ENCODE measurements at places on chromosomes 12 and 14.

DNA sequence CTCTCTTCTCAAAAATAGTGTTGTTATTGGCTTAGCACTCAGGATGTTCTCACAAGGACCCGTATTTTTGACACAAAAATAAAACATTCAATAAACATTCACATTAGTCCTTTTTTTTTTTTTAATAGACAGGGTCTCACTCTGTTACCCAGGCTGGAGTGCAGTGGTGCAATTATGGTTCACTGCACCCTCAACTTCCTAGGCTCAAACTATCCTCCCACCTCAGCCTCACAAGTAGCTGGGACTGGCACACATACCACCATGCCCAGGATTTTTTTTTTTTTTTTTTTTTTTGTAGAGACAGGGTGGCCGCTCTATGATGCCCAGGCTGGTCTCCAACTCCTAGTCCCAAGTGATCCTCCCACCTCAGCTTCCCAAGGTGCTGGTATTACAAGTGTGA is 27.0 kb downstream of the PPP1R13B start:
- DNase-seq: no peak

DNA sequence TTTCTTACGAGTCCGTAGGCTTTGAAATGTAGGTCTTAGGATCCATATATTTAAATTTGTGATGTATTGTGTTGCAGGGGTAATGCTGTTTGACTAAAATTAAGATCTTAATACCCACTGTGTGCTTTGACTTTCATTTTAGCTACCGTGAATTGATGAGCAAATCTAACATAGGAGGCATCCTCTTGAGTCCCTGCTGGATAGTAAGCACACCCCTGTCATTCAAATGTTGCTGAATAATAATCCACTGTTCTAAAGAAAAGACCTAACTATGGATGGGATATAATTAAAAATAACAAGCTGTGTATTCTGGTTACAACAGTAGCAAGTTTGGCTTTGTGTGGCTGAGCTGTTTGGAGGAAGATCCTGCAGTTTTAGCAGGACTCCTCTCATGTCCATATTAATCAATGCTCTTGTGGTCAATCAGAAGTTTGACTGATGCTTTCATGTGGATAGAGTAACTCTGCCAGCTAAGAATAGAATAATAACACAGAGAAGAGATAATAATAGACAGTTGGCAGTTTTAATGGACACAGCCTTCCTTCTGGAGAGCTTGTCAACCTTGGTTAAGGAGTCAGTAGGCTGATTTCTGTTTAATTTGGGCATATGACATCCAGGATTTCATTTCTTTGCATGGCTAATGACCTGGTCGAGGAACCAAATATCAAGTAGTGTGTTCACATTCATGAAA is 148.1 kb upstream of the MIS18BP1 start:
- DNase-seq: no peak

- DNase-seq: peak; percentile 11
Observed at GRCh38 chr14:24426912-24427536, 2.4 kb downstream of the CBLN3 start.

- no peak for DNase-seq
Observed at GRCh38 chr14:55327179-55327578, 56.0 kb downstream of the FBXO34 start.

DNA sequence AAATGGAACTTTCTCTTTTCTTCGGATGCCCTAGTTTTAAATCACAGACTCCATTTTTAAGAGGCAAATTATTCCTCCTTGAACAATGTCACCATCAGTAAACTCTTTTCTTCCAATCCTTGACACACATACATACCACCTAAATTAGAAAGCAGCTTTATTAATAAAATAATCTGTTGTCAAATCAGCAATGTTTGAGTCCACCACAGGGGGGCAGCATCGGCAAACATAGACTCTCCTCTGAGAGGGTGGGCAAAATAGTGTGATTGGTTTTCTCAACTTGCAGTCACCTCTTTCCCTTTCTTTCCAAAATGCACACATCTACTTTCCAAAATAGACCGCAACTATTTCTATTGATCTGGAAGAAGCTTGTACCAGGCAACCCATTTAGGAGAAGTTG is 438.4 kb upstream of the OR4E1 start:
- DNase-seq: peak; percentile 50

GRCh38 chr12:132886529-132887477 is 602 bp downstream of the CHFR start:
- DNase-seq: no peak

GRCh38 chr14:99972748-99973466 is 92.3 kb upstream of the EVL start:
- DNase-seq: no peak

GRCh38 chr12:46209914-46210872 is 58.6 kb downstream of the SLC38A1 start:
- peak; percentile 82 for DNase-seq

GRCh38 chr12:120490833-120491512 is 4.9 kb upstream of the DYNLL1 start:
- DNase-seq: no peak

DNA sequence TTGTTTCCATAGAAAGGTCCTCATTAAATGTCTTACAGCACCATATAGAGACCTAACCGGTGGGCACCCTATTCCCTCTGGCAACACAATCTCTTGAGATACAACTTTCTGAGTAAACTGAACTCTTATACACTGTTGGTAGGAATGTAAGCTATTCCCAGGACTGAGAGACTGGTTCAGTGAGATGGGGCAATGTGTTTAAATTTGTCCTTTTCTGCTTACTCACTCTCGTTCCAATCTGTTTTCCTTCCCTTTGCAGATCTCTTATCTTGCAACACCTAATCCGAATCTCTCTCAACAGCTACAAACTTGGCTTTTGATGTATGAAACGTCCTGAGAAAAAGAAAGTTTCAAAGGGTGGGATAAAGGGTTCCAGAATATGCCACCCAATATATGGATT is 26.1 kb upstream of the ETV6 start:
- DNase-seq: no peak

DNA sequence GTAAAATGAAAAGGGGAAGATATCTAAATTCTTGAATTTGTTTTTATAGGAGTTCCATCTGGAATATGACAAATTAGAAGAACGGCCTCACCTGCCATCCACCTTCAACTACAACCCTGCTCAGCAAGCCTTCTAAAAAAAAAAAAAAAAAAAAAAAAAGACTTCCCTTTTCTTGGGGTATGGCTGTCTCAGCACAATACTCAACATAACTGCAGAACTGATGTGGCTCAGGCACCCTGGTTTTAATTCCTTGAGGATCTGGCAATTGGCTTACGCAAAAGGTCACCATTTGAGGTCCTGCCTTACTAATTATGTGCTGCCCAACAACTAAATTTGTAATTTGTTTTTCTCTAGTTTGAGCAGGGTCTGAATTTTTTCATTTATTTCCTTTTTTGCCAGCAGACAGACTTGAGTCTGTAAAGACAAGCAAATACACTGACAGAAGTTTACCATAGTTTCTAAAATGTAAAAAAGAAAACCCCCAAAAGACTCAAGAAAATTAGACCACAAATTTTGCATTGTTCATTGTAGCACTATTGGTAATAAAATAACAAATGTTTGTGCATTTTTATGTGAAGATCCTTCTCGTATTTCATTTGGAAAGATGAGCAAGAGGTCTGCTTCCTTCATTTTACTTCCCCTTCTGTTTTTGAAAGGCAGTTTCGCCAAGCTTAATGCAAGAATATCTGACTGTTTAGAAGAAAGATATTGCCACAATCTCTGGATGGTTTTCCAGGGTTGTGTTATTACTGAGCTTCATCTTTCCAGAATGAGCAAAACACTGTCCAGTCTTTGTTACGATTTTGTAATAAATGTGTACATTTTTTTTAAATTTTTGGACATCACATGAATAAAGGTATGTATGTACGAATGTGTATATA is 12.1 kb upstream of the KCNMB4 start:
- DNase-seq: no peak

DNA sequence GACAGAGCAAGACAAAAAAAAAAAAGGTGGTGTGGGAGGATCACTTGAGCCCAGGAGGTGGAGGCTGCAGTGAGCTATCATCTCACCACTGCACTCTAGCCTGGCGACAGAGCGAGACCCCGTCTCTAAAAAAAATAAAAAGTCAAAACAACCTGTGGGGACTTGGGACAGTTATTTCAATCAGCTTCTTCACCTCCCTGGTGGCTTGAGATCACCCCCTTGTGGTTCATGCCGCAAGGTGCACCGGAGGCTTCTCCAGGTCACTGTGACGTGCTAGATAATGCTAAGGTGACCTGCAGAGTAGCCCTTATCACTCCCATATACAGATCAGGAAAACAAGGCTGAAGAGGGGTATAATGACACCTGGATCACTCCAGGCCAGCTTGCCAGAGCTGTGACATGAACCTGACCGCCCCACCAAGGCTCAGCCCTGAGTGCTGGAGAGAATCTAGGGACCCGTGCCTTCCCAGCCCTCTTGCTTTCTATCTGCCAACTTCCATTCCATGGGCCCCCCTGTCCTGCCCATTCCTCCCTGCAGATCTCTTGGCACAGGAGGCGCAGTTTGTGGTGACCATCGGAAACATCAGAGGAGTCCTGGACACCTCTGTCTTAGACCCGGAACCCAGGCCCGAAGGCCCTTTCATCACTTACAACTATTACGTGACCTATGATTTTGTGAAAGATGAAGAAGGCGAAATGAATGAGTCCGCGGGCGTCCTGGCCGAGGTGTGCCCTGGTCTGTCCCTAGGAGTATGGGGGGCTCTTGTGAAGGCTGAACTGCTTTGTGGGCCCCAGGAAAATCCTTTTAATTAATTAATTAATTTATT is 8.1 kb downstream of the LRRC43 start:
- DNase-seq: peak; percentile 85

DNA sequence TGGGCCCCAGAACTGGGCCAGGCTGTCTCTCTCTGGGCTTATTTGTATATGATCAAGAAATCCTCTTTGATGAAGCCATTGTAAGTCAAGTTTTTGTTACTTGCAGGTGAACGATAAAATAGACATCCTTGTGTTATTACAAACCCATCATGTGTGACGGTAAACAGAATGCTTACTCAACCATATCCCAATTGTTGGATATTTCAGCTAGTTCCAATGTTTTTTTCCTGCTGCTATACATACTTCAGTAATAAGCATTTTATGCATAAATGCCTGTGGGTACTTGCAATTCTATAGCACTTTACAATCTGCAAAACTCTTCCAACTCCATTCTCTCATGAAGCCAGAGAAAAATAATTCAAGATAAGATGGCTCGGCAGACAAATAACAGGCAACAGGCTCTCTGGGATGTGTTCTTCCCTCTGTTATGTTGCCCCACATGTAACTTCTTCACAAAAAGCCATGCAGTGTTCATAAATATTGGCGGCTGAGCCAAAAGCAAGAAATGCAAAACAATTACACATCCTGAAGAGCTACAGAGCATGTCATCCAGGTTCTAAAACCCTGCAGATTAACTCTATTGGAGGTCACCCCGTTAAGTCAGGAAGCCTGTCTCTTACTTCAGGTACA is 69.5 kb downstream of the CLMN start:
- DNase-seq: no peak

- DNase-seq: no peak
Observed at GRCh38 chr12:85152311-85152729, 116.2 kb downstream of the LRRIQ1 start.

- peak; percentile 92 for DNase-seq
Observed at GRCh38 chr12:31896514-31897039, 62.6 kb upstream of the RESF1 start.

- no peak for DNase-seq
Observed at GRCh38 chr12:124898923-124899294, 15.5 kb downstream of the UBC start.

- no peak for DNase-seq
Observed at GRCh38 chr12:62168411-62168810, 91.8 kb upstream of the USP15 start.

- no peak for DNase-seq
Observed at GRCh38 chr14:99579903-99580571, 24.0 kb downstream of the CCDC85C start.

DNA sequence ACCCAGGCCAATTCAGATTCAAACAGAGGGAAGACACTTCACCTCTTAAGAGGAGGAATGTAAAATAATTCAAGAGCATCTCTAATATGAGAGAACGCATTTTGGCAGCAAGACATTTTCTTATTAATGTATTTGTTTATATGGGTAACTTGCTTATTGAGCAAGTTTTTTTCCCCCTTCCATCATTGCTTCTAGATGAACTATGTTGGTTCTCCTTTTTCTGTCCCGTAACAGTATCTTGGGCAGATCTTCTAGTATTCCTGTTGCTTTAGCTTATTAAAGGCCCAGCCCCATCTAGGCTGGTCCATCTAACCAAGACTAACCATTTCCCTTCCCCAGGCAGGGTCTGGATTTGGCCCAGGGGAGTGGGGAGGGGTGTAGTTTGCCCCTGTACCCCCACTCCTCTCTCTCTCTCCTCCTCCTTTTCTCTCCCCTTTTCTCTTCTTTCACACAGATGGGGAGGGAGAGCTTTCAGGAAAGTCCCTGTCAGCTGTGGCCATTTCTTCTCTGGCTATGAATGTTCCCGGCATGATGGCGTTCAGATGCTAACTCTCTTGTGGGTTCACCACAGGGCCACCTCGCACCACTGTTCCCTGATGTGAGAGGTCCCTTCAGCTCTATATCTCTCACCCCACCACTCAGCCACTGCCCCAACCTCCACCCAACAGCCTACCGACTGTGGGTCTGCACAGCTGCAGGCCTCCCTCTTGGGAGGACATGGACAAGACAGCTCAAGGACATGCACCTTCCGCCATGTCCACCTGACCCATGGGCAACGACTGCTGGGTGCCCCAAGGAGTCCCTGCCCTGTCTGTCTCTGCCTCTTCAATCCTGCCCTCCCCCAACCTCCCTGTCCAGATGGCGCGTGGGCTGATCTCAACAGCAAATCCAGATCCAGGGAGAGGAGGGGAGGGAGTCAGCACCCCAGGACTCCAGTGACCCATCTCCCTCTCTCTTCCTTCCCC is 15.8 kb upstream of the RPS6KL1 start:
- no peak for DNase-seq

GRCh38 chr12:132270516-132270915 is 58.9 kb downstream of the GALNT9 start:
- no peak for DNase-seq

GRCh38 chr14:56884617-56885016 is 74.3 kb upstream of the OTX2 start:
- DNase-seq: no peak

- no peak for DNase-seq
Observed at GRCh38 chr12:52125476-52125900, 46.0 kb downstream of the SMIM41 start.

- no peak for DNase-seq
Observed at GRCh38 chr12:117003883-117004404, 93.2 kb downstream of the FBXW8 start.

GRCh38 chr12:6752167-6752920 is 597 bp downstream of the MLF2 start:
- no peak for DNase-seq

- DNase-seq: no peak
Observed at GRCh38 chr12:72075891-72076557, 137.4 kb downstream of the TPH2 start.

GRCh38 chr14:23365036-23365731 is at the start of gene EFS:
EFS (minus strand) TSS chr14:23365172; CDS start chr14:23365025, 147 bp downstream.
- no peak for DNase-seq

GRCh38 chr12:62761658-62762057 is 173.3 kb downstream of the PPM1H start:
- no peak for DNase-seq

GRCh38 chr12:108446766-108447165 is 68.3 kb upstream of the FICD start:
- no peak for DNase-seq

- no peak for DNase-seq
Observed at GRCh38 chr12:74415633-74416032, 122.0 kb upstream of the ATXN7L3B start.

All from activated CD4-positive, alpha-beta memory T cell treated with anti-CD3 and anti-CD28 coated beads for 36 hours (primary cell).